NCI-H2029 (cell line): ENCODE measurements at places on chromosomes 2 and 18.

DNA sequence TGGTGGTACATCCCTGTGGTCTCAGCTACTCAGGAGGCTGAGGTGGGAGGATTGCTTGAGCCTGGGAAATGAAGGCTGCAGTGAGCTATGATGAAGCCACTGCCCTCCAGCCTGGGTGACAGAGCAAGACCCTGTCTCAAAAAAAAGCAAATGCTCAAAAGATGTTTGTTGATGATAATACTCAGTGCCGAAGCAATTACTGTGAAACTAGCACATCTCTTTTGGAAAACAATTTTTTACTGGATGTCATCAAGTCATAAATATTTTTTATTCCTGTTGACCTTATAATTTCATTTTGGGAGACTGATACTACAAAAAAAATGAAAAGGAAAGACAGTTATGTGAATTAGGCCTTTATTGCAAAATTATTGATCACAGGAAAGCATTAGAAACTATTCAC lies 34.5 kb upstream of the FHOD3 start:
- no peak for DNase-seq

DNA sequence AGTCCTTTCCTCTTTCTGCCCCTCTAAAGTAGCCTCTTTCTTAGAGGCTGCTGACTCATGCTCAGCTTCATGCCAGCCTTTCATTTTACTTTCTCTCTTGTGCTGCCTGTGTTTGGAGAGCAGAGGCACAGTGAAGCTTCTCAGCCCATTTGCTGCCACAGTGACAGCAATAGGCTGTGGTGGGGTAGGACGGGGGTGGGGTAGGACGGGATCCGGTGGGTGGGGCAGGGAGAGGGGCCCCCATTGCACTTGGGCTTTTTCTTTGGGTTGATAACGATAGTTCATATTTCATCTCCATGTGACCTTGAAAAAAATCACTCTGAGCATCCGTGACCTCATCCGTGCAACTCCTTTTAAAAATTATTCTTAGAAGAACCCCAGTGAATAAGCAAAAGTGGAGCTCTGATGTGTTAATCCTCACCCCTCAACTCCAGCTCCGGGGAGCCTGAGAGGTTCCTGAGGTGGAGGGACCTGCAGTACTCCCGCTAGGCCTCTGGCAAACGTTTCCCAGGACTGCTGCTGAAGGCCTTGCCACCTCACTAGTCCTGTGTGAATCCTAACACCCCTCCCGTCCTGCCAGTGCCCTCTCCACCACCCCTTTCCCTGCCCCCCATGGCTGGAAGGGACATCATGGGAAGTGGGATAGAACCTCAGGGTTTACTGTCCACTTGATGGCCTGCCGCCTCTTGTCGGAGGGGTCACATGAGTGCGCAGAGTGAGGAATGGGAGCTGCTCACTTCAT lies 70.8 kb downstream of the INPP4A start:
- no peak for DNase-seq

DNA sequence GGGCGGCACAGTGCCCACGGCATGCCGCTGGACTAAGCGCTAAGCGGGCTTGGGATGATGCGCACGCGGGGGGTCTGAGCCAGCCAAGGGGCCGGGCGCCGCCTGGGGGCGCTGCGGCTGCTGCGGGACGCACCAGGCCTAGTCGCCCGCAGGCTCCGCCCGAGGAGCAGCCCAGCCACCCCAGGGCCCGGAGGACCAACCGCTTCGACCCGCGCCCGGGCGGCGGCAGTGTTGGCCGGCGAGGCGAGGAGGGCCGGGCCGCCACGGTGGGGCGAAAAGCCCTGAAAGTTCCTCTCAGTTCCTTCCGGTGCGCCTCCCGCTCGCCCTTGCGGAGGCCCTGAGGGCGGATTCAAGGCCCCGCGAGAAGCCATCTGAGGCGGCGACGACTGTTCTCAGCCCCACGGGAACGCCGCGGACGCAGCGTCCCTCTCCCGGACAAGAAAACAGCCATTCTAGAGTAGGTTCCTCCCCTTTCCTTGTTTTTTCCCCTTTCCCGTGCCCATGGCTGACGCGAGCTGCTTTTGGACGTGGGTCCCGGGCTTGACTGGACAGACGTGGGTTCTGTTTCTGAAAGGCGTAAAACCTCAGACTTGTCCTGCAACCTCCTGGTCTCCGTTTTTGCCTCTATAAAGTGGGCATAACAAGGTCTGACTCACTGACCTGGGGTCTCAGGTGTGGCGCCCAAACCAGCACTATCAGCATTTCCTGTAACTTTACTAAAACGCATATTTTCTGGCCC lies at the start of gene ANKAR:
ANKAR (plus strand) TSS at position 297 of the 739 bp plus-strand sequence. CDS start 1,821 bp downstream, outside the sequence.
- peak; percentile 70 for DNase-seq

GRCh38 chr2:120817136-120817955 lies 81.7 kb downstream of the GLI2 start:
- DNase-seq, result no peak

GRCh38 chr2:159137511-159138241 lies 148.8 kb downstream of the WDSUB1 start:
- DNase-seq, result no peak

- DNase-seq, result no peak
These were observed 504.5 kb downstream of the IRS1 start for GRCh38 chr2:226295123-226295522.

DNA sequence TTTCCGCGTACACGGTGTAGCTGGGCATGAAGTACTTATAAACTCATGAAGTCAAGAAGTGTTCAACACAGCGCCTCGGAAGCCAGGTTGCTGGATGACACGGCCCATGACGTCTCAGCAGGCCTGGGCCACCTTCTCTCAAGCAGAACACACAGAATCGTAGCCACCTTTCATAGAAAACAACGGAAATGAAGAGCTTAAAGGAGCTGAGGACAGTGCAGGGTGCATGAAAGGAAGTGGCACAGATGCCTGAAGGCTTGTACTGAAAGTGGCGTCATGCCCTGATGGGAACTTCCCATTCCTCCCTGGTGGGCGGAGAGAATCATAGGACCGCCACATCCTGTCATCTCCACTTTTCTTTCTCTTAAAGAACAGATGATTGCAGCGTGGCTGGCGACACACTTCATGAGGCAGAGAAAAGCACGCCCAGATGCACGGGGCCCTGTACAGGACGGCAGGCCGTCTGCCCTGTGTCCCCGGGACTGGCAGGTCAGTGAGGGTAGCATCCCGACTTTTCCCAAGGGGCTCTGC lies 31.1 kb downstream of the HDAC4 start:
- DNase-seq, result no peak

DNA sequence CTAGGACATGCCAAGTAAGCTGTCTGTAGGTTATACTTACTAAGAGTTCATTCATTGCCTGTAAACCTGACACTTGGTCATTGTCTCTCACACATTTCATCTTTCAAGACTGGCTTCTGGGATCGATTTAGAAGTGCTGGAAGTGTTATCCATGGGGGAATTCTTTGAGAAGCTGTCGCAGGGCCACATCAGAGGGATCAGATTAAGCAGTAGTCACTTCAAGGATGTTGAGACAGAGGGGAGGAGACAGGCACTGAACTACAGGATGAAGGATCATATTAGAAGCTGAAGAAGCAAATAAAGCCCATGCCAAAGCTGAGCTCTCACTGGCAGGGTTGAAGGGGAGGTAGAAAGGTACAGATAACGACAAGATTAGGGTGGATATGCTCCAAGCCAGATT lies 49.0 kb downstream of the CDK15 start:
- no peak for DNase-seq

DNA sequence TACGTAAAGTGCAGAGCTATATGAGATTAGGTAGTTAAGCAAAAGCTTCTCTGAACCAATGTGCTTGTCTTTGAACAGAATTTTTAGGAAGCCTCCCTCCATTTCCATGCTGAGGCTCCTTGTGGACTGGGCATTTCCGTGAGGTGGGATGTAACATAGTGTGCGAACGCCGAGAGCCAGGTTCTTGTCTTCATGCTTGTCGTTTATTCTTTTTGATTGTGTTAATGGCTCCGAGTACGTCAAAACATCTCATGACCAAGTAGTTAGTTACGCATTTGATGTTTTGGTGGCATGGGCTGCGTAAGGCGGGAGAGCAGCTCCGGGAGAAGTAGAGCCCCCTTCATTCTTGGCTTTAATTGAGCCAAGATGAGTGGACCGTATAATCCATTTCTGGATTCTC lies 32.9 kb downstream of the DGKD start:
- no peak for DNase-seq

GRCh38 chr2:120481446-120482194 lies 135.7 kb downstream of the INHBB start:
- DNase-seq, result no peak

- no peak for DNase-seq
These were observed 47.9 kb upstream of the PELI1 start for GRCh38 chr2:64192125-64192479.

DNA sequence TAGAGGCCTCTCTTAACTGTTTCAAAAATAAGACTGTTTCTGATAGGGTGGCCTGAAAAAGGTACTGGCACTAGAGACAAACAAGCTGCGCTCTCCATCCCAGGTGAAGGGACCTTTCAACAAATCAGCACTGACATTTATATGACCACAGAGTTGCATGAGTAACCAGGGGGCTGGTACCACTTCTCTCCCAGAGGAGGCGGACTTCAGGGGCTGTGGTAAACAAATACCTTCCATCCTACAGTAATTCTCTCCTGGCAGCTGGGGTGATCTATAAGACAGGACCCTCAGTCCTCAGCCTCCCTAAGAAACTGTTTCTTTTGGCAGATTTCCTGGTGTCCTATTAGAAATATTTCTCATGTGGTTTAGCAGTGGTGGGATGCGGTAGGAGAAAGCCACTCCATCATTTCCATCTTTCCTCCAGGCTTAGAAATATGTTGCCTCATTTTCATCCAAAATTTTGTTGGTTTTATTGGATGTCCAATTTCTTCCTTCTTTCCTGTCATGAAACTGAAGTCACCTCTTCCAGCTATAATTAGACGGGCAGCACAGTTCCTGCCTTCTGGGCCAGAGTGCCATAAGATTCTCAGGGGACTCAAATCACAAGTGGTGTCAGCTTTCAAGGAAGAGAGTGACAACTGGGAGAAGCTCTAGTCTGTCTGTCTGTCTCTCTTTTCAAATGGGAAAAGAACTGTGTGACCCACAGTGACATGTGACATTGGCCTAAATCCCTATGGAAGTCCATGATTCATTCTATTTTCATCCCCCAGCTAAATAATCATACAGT lies 96.4 kb downstream of the CYRIA start:
- DNase-seq, result no peak

DNA sequence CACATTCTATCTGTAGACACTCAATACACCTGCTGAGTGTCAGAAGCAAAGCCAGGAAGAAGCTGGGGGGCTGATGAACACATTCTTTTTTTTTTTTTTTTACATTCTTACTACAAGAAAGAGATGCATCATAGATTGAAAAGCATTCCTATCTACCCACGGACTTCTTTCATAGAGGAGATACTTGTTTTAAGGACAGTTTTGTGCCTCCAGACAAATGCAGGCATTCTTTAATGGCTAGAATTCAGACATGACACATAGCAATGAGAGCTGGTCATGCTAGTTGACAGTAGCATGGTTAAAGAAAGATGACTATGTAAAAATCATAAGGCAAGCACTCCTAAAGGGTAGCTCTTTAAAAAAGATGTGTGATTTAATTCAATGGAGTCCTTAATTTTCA lies 110.2 kb downstream of the EPHA4 start:
- DNase-seq, result no peak

DNA sequence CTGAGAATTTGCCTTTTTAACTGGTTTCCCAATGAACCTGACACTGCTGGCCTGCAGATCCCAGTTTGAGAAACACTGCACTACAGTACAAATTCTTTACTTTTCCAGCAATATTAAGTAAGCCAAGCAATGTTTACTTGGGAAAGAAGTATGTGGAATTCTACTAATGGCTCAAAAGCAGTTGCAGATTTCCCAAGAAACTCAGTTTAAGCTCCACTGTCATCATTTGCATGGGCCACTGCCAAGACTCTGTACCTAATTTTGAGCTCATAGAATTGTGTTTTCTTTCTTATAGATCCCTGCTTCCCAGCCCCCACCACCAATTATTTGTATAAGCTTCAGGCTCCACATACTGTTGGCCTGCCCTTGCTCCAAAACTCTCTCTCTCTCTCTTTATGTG lies 676.1 kb downstream of the RNF144A start:
- no peak for DNase-seq

DNA sequence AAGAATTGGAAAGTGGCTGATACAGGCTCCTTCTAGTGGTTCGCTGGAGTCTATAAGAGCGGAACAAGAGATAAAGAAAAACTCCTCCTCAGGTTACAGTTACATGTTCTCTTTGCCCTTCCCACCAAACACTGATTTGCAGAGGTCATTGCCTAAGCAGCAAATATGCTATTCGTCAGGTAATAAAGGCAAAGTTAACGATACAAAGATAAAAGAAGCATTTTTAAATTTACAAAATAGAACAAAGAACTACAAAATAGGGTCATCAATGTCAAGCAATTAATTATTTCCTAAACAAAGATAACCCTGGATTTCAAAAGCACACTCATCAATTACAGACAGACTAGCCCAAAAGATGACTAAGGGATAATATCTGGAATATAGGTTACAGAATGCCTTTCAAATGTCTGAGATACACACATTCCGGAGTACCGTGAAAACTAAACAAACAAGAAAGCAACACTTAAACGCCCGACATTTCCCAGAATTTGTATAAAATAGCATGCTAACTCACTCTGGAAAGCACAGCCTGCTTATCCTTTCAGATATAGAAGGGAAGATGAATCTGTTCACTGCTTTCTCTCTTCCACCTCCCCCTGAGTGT lies 186.4 kb downstream of the MREG start:
- DNase-seq, result no peak

DNA sequence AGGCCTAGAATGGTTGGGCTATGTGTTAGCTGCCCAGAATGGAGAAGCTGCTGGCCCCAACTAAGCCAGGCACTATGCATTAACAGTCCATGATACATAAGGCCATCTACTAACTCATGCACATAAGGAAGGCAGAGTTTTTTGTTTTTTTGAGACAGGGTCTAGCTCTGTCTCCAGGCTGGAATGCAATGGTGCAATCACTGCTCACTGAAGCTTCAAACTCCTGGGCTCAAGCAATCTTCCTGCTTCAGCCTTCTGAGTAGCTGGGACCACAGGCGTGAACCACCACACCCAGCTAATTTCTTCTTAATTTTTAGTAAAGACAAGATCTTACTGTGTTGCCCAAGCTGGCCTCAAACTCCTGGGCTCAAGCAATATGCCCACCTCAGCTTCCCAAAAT lies 37.6 kb downstream of the GPR45 start:
- DNase-seq, result no peak

DNA sequence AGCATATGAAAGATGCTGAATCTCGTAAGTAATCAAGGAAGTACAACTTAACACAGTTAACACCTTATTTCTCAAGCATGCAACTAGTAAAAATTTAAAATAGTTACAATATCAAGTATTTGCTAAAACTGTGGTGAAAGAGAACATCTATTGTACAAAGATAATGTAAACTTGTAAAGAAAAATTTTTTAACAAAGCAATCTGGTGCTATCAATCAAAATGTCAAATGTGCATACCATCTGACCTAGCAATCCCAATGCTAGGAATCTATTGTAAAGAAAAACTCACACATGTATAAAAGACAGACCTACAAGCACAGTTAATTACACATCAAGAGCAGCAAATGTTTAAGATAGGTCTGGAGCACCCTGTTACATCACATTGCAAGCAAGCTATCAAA lies 90.1 kb downstream of the SLC66A3 start:
- no peak for DNase-seq

- no peak for DNase-seq
These were observed 18.2 kb upstream of the BBS5 start for GRCh38 chr2:169461143-169461542.
